ENCODE measurements at places on chromosomes 6 and 20.
A peak's percentile ranks its signal among the peaks of the same experiment; 100 is the strongest.

DNA sequence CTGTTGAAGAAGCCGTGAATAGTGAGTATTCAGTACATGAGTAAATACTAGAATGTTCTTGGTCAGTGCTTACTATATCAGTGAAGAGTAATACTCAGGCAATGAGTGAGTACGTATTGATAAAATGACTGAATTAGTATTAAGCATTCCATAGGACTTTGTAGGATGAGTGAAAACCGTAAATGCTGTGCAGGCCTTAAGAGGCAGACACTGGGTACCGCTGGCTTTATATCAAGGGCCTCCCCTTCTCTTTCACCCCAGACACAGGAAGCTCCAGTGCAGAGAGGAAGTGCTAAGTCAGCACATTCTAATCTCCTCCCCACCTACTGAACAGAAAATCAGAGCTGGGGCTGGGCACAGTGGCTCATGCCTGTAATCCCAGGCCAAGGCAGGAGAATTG lies 24.2 kb downstream of the POFUT1 start:
- no peak for DNase-seq

GRCh38 chr6:68040780-68041179 lies 594.3 kb upstream of the ADGRB3 start:
- no peak for DNase-seq

DNA sequence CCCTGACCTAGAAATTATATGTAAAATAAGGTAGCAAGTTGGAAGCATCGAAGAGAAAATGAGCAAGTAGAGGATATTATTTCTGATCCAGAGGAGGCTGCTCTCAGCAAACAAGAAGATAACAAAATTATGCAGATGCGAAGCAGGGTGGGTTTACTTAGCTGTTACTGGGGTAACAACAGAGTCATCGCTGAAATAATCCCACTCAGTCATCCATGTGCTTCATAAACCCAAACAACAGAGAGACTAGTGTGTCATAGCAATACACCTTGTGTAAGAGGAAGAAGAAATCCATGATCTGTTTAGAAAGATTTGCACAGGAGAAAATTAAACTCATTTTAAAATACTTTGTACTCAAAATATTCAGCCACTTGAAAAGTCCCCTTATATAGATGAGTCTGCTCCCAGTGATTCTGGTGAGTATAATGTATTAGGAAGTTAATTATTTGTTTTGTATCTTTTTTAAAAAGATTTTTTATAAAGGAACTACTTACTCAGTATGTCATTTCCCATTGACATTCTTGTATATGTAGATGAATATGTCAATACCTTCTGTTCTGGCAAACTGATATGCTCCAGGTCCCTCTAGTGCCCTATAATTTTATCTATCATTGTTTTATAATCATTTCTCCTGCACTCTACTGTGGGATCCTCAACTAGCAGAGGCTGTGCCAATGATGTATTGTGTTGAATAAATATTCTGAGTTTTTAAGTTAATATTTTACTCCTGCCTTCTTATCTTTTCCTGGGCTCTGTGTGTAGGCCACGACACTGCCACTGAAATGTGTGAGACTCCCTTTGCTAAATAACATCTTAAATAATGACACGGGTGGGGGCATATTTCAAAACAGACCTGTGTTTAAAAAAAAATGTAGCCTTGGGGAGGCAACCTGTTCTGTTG lies 8.6 kb upstream of the HIVEP2 start:
- DNase-seq = no peak

GRCh38 chr6:167851370-167851952 lies 24.8 kb downstream of the AFDN start:
- DNase-seq = no peak

- no peak for DNase-seq
Observed at GRCh38 chr6:170289951-170290295, 955 bp downstream of the DLL1 start.

DNA sequence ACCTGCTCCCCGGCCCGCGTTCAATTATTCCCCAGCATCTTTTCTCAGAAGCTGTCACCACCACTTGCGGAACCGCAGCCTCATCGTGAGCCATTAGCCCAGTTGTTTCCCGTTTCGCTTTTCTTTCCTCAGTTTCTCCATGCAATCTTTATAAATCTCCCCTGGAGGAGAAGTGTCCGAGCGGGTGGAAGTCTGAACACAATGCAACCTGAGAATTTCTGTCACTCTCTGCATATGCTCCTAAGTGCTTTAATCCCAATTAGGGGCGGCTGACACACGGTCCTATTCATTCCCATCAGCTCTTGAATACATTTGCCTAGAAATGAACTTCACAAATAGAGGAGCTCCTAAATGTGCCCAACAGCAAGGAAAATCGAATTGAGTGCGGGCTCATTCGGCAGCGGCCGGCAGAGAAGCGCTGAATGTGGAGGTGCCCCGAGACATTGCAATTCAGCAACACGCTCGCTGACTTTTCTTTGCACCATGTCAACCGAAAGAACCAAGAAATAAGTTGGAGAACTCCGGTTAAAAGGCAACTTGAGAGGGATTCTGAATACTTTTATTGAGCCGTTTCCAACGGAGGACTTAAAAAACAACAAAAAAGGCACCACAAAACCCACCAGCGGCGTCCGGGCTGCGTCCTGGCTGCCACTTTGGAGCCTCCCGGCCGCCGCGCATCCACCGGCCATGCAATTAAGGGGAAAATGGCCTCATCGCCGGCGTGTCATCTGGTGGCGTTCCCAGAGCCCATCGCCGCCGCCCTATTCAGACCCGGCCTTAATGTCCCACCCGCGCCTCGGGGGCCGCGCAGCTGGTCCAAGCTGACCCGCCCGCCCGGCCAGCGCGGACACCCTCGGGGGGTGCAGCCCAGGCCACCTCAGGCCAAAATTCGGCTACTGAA lies 3.9 kb upstream of the PRDM13 start:
- DNase-seq = no peak

GRCh38 chr20:57579898-57580447 lies 19.1 kb downstream of the PCK1 start:
- no peak for DNase-seq

- peak; percentile 75 for DNase-seq
Observed at GRCh38 chr20:2705931-2706645, 13.5 kb downstream of the EBF4 start.

GRCh38 chr6:7154341-7155139 lies 46.8 kb downstream of the RREB1 start:
- DNase-seq = no peak

- DNase-seq = no peak
Observed at GRCh38 chr6:149331871-149332270, 14.4 kb downstream of the TAB2 start.

DNA sequence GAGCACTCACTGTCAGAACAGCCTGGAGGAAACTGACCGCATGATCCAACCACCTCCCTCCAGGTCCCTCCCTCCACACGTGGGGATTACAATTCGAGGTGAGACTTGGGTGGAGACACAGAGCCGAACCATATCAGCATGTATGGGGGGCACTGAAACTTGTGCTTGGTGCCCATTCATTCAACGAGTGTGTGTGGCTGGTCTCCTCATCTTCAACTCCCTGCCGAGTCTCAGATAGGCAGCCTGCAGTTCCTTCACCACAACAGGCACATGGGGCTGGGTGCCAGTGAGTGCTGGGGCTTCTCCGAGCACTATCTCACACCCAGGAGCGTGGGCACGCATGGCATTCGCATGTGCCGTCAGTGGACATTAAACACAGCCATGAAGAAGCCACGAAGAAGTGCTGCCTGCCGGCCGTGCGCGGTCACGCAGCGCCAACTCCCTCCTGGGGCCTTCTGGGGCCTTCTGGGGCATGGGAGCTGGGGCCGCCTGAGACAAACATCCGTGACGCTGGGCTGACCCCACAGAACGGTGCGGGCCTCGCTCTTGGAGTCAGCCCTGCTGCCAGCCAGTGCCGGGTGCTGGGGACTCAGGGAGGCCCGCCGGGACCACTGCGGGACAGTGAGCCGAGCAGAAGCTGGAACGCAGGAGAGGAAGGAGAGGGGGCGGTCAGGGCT lies 714 bp upstream of the RTEL1 start:
- DNase-seq = no peak

DNA sequence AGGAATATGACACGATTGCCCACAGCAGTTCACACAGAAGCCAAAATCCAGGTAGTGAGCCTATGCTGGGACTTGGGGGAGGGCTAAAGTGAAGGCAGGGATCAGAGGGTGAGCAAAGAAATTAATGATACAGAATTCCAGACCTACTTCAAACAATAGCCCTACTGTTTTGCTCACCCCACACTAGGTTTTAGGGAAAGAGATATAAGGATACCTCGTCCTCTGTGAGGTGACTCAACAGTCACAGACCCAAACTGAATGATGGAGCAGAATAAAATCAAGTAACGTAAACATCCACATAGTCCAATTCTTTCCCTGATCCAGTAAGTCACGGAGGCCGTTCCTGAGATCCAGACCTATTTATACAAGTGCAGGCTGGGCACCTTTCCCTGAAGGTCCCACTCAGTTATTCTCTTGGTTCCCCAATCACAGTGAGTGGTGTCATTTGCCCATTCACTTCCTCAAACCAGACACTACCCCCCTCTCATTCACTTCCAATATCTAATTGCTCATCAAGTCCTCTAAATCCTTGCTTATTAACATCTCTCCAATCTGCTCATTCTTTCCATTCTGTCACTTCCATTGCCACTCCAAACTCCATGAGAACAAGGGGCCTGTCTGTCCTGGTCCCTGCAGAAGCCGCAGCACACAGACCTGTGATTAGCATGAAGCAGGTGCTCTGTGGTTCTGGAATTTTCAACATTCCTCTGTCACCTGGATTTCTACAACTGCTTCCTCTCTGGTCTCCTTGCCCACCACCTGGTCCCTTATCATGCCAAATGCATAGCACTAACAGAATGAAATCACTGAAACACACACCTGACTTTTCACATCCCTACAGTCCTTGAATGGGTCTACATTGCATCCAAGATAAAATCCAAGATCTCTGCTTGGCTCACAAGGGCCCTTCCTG lies 55.9 kb downstream of the ATXN1 start:
- no peak for DNase-seq

GRCh38 chr20:61972636-61973508 lies 92.8 kb downstream of the TAF4 start:
- no peak for DNase-seq

DNA sequence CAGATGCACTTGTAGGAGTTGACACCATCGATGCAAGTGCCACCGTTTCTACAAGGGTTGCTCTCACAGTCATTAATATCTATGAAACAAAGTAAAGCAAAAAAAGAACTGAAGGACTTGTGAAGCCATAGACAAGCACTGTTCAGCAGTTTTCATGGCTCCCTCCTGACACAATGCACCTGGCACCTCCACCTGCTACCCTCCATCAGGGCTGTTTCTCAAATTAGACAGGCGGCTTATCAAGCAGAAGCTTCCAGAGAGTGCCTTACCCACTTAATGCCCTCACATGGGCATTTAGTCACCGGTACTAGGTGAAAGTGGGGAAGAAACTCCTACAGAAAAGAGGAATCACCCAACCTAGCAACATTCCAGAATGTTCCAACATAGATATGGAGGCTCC lies 27.8 kb downstream of the JAG1 start:
- DNase-seq = peak; percentile 16

GRCh38 chr6:123806561-123806960 lies 2.9 kb downstream of the NKAIN2 start:
- no peak for DNase-seq

GRCh38 chr20:56957737-56958553 lies 308.5 kb downstream of the BMP7 start:
- DNase-seq = no peak

GRCh38 chr6:57220083-57220703 lies 1.9 kb downstream of the RAB23 start:
- DNase-seq = no peak

- no peak for DNase-seq
Observed at GRCh38 chr6:34462551-34462971, 3.3 kb upstream of the PACSIN1 start.
